ELR (cell line): ENCODE measurements at places on chromosomes 3 and 15.
A peak's percentile ranks its signal among the peaks of the same experiment; 100 is the strongest.

DNA sequence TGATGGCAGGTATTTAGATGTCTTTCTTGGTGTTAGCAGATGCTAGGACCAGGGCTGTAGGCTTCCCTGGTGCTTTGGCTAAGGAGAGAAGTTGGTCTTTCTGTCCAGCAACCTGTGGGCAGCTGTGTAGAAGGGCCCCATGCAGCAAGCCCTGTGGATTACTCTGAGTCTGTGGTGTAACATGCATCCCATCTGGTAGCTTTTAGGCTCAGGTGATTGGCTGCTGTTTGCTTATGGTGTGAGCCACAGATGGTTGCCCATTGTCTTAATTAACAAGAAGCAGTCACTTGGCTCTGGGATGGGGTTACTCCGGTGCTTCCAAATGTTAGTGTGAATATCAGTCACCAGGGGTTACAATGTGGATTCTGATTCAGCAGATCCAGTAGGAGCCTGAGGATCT lies 368.6 kb upstream of the C2CD4B start:
- DNase-seq = no peak

GRCh38 chr3:48405343-48405881 lies 24.5 kb downstream of the PLXNB1 start:
- no peak for DNase-seq

GRCh38 chr3:44885618-44886017 lies 11.2 kb downstream of the TGM4 start:
- DNase-seq = peak; percentile 98

GRCh38 chr3:13578251-13578650 lies 29.3 kb downstream of the FBLN2 start:
- peak; percentile 42 for DNase-seq

DNA sequence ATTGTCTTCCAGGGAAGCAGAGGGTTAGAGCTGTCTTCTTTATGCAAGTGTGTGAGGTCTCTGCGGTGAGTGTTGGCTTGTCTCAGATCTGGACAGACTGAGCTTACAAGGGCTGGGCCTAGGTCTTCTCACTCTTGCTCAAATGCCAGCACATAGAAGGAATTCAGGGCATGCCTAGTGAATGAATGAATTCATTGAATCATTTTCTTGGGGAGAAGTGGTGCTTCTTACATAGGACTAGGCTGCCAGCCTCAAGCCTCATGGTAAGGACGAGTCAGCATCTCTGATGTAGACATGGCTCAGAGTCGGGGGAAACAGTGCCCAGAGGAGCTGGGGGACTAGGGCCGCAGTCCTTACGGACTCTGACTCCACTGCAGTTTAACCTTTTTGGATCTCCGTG lies 17.2 kb downstream of the MKRN2 start:
- DNase-seq = peak; percentile 48

GRCh38 chr3:115100806-115101205 lies 46.3 kb downstream of the ZBTB20 start:
- no peak for DNase-seq

- DNase-seq = peak; percentile 72
Observed at GRCh38 chr3:192170659-192171058, 556.7 kb downstream of the FGF12 start.

DNA sequence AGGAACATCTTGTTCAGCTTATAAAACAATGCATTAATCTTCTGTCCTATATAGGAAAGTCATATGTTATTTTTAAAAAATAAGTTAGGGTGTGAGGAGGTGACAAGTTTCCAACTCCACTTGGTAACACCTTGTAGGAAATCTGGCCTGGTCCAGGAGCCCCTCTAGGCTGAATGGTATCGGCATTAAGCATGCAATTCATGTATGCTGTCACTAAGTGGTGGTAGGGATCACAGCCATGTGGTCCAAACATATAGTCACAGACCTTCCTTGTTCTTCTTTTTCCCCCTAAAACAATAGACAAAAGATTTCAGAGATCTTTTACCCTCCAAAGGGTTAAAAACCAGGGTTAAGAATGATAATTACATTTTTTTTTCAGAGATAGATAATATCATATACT lies 4.2 kb upstream of the APBA2 start:
- peak; percentile 10 for DNase-seq

GRCh38 chr3:89411201-89411600 lies 303.8 kb downstream of the EPHA3 start:
- no peak for DNase-seq

DNA sequence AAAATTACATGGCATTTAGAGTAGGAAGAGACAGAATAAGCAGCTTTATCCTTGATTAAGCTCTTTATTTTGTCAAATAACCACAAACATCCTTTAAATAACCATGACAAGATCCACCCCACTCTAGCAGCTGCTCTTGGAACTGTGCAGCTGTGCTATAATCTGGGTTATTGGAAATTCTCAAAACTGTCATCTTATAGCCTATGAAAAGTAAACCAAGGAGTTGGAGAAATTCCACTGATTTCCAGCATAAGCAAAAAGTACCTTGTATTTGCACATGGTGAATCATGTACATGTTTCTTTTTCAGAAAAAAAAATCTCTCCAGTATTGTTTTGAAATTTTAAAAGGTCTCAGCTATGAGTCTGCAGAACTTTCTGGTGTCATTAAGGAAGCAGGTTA lies 88.8 kb upstream of the ABI3BP start:
- DNase-seq = no peak

DNA sequence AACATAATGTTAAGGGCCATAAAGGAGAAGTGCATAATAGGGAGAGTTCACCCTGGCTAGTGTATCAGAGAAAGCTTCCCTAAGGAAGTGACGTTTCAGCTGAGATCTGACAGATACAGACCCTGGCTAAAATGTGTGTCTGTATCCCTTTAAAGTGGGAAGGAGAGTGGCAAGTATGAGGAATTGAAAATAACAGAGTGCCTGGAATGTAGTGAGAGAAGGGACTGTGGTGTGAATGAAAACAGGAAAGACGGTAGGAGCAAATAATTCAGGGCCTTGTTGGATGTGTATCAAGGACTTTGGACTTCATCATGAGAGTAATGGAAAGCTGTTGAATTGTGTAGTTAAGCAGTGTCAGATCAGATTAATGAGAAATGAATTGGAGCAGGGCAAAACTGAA lies 30.5 kb downstream of the NEO1 start:
- no peak for DNase-seq

GRCh38 chr3:79263423-79263822 lies 504.4 kb downstream of the ROBO1 start:
- no peak for DNase-seq

DNA sequence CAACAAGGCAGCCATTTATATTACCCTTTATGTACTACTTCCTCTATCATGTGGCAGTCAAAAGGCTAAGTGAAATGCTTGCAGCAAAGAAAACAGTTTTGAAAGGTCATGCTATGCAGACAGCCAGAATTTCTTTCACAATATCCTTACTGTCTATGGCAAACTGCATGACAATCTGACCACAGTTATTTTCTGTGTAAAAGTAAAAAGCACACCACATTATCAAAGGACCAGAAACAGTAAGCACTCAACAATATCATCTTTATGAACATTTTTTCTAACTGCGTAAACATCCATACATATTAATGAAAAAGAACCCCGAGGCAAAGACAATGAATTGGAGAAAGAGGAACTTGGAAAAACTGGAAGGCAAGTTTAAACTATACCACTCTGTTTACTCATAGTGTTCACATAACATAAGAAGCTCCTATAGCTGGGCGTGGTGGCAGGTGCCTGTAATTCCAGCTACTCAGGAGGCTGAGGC lies 47.9 kb downstream of the PIK3CB start:
- DNase-seq = no peak

DNA sequence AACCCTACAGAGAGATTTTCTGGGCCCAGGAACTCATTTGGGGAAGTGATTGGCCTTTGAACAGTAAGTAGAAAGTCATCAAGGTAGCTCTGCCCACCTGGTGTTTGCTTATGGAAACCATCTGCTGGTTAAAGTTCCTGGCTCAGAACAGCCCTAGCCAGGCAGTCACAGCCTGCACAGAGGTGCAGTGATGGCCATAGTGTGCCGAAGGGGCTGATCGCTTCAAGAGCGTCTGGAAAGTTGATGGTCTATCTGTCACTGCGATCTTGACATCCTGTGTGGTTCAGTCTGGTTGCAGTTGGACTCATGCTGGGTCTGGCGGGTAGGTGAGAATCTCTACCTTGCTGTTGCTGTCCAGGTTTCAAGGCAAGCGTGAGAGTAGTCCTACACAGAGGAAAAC lies 151.6 kb downstream of the SLCO3A1 start:
- DNase-seq = no peak

- no peak for DNase-seq
Observed at GRCh38 chr3:71858503-71859122, 73.7 kb upstream of the PROK2 start.

GRCh38 chr3:71488882-71489281 lies 94.6 kb downstream of the FOXP1 start:
- DNase-seq = no peak

DNA sequence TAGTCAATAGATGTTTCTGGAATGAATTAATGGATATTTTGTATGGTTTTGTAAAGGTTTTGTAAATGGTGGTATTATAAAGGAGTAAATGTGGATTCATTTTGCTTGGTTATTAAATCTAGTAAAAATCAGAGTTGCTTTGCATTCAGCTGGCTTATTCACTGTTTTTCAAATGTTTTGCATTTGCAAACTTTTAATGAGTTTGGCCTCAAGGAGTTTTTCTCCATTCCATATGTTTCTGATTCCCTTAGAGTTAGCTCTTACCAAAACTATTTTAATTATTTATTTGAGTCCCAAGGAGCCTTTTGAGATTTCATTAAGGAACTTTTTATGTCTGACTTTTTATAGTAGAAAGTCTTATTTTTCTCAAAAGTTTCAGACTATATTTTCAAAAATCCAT lies 992.2 kb downstream of the DIPK2A start:
- DNase-seq = no peak

DNA sequence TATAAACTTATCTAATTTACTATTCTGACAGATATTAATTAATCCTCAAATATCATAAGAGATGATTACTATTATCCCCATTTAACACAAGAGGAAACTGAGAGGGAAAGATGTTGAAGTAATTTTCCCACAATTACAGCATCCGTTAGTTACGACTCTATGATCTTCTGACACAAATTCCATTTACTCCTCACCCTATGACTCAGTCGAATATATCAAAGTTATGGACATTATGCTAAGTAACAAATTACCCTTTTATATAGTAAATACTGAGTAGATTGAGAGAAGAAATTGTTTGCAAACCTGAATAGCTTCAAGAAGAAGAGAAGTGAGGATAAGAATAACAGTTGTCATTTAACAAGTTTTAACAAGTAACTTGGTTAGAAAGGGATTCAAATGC lies 340.0 kb downstream of the TBC1D5 start:
- DNase-seq = no peak
